Sciatic nerve (tissue), 2 donors: ENCODE measurements at places on chromosomes 7 and 10.
A peak's percentile ranks its signal among the peaks of the same experiment; 100 is the strongest.

DNA sequence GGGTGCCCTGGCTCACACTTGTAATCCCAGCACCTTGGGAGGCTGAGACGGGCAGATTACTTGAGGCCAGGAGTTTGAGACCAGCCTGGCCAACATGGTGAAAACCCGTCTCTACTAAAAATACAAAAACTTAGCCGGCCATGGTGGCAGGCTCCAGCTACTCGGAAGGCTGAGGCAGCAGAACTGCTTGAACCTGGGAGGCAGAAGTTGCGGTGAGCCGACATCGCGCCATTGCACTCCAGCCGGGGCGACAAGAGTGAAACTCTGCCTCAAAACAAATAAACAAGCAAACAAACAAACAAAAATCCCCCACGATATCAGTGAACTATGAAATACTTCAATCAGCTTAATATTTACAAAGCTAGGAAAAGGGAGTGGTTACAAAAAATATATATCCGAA, 382.3 kb upstream of the KCND2 start:
- no peak for DNase-seq

GRCh38 chr7:111736552-111736874, 174.2 kb upstream of the IMMP2L start:
- no peak for DNase-seq

DNA sequence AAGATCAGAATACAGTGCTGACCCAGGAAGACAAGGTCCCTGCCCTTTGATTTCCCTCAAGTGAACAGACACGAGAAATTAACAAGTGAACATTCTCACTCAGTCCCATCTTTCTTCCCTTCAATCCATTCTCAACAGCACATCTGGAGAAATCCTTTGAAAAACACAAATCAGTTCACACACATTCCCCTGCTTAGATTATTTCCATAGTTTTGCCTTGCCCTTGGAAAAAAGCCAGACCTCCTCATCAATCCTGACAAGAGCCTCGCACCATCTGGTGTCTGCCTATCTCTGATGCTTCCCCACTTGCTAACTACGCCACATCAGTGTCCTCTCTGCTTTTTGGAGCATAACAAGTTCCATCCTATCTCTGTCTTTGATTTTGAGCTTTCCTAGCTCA, 94.4 kb upstream of the KIAA1217 start:
- DNase-seq, result no peak

DNA sequence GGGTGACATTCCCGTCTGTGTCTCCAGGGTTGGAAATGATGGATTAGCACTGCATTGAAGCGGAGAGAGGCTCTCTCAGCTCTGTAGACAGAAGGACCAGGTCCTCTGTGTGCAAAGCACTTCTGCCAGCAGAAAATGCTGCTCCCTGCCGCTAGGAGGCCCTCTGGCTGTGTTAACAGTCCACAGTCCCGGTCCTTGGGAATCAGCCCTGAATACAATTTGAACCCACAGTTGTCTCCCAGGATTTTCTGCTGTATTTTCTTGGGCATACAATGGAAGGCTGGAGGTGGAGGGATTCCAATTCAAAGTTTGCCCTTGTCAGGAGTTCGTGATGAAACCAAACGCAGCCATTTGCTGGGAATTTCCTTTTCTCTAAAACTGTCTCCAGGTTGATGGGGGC, 205.2 kb downstream of the GLRX3 start:
- no peak for DNase-seq

- DNase-seq, result no peak
These were observed 192.3 kb upstream of the SHH start for GRCh38 chr7:156004265-156005201.

- DNase-seq, result peak; percentile 68
These were observed 945 bp downstream of the ADO start for GRCh38 chr10:62805231-62806099.

DNA sequence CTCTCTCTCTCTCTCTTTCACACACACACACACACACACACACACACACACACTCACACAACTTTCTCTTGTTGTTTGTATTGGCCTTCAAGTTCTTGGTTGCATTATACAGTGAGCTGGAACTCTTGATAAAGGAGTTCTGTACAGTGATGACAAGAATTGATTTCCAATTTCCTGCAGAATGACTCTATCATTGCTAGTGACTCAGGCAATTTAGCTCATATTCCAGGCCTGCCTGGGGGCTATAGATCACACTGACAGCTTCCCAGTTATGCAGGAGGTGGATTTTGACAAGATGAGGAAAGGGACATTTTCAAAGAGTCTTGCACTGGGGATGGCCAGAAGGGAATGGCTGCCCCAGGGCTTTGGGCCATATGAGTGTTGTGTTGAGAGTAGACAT, 508.8 kb downstream of the TYW1 start:
- no peak for DNase-seq

GRCh38 chr7:87206361-87206760, 13.2 kb downstream of the TMEM243 start:
- no peak for DNase-seq

DNA sequence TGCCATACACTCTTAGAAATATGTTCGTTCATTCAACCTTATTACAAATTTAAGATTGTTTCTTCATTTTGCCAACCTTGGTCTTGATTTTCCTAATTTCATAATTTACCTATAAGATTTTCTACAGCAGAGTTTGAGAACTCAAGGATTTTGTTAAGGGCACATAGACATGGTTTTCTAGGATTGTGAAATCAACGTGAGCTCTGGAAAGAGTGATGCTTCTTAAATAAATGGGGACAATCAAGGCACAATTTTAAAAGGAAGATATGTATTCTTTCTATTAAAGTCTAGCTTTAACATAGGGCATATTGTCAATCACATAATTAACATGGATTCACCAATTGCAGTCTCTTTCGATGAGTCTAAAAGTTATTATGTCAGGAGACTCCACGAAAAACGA, 174.2 kb upstream of the PHF14 start:
- DNase-seq, result no peak

GRCh38 chr7:151246851-151247580, 1.5 kb downstream of the SMARCD3 start:
- DNase-seq, result no peak

GRCh38 chr7:55946545-55946944, 5.1 kb upstream of the MRPS17 start:
- DNase-seq, result no peak

DNA sequence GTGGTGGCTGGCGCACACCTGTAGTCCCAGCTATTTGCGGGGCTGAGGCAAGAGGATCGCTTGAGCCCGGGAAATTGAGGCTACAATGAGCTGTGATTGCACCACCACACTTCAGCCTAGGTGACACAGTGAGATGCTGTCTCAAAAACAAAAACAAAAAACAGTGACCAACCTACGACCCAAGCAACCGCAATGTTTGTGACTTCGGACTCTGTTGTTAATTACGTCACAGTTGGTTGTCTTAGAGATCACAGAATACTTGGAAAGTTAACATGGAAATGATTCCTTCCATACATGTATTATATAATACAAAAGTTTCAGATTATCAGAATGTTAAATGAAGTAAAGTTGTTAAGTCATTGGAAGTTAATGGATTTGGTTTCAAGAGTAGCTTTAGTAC, 106.2 kb downstream of the REEP3 start:
- DNase-seq, result no peak

- no peak for DNase-seq
These were observed 36.4 kb upstream of the MXI1 start for GRCh38 chr10:110171032-110171431.
